ENCODE measurements at places on chromosomes 13 and 19.

DNA sequence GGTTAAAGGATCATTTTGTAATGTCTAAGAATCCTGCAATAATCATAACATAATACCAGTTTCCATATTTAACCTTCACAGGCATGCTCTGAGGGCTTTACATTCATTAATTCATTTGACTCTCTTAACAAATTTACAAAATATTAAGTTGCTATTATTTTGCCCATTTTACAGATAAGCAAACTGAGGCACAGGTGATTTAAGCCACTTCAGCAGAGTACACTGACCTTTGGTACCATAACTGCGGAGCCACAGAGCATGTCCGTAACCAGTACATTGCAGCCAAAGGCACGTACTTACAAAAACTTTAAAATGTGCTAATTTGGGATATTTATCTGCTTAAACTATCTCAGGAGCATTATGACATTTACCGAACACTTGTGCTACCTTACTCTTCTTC is 169.4 kb upstream of the MYO16 start:
- no peak for DNase-seq

GRCh38 chr13:74111901-74112824 is 22.0 kb downstream of the KLF12 start:
- no peak for DNase-seq

GRCh38 chr13:41694545-41695301 is 237.4 kb downstream of the RGCC start:
- no peak for DNase-seq

- no peak for DNase-seq
Observed at GRCh38 chr19:54644056-54644455, 13.8 kb downstream of the LILRB1 start.

GRCh38 chr19:12796146-12797071 is 5.1 kb downstream of the JUNB start:
- DNase-seq = no peak

All from stimulated activated CD8-positive, alpha-beta memory T cell treated with anti-CD3 and anti-CD28 coated beads, Interleukin-4, amount 100 ng/mL, for 4 hours (primary cell).